Smooth muscle cell of the brain vasculature (primary cell): ENCODE measurements at places on chromosomes 2 and 18.

- DNase-seq = no peak
Measured at GRCh38 chr2:181574321-181574720, 82.6 kb downstream of the CERKL start.

DNA sequence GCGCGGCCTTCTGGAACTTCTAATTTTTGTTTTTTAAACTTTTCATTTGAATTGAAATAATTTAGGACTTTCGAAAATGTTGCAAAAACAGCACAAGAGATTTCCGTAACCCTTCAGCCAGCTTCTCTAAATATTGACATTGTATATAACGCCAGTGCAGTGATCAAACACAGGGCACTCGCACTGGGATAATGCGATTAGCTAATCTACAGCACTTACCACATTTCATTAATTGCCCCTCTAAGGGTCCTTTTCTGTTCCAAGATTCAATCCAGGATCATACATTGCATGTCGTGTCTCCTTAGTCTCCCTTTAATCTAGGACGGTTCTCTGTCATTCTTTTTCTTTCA, 343 bp upstream of the CD302 start:
- DNase-seq = no peak

DNA sequence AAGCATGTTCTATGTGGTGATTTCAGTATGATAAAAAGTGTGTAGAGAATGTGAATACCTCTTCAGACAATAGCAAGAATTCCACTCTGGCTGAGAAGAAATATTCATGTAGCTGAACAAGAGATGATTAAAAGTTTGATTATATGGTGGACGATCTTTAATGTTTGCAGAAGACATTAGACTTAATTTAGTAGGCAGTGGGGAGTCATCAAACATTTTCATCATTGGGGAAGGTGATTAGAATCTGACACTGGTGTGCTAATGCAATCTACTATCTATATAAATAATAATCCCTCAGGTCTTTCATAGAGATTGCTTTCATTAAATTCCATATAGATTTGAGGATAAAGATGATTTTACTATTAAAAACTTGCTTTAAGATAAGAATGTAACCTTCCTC, 761.0 kb downstream of the SOCS6 start:
- no peak for DNase-seq

GRCh38 chr2:86518481-86518880, 44.8 kb downstream of the CHMP3 start:
- no peak for DNase-seq

DNA sequence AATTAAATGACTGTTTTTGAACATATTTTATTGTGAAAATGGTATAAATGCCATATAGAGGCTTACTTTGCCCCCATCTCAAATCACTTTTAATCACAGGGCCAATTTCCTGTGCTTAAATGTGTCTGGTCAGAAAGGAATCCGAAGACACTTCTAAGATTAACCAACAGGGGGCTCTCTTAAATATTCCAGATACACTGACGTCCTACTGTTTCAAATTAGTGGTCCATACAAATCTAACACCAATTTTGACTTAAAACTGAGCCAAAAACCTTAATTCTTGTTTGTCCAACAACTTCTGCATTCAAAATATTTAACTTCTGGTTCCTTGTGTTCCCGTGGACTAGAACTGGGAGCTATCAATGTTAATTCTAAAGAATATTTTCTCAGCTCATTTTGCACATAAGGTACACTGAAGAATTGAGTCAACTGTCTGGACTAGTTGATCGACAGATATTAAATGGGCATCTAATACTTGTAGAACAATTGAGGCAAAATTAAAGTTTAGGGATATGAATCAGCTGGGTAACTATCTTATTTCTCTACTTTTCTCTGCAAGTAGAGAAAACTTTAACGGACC, 557.5 kb downstream of the ARHGAP15 start:
- no peak for DNase-seq

- DNase-seq = no peak
Measured at GRCh38 chr2:126860385-126860784, 38.3 kb upstream of the TEX51 start.

DNA sequence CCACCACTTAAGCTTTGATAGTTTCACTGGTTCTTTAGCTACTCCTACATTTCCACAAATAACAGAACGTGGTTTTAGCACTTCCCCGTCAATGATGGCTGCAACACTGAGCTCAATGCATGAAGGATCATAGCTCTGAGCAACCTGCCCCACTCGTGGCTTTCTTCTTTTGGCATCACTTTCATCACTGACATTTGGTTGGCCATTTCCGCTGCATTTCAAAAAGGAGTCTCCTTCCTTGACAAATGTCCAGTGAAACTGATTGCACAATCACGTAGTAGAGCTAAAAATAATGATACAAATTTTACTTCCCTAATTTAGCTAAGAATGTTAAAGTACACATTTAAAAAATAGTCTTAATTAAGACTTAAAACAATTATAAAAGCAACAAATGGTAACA, 205.2 kb upstream of the HDAC4 start:
- no peak for DNase-seq

DNA sequence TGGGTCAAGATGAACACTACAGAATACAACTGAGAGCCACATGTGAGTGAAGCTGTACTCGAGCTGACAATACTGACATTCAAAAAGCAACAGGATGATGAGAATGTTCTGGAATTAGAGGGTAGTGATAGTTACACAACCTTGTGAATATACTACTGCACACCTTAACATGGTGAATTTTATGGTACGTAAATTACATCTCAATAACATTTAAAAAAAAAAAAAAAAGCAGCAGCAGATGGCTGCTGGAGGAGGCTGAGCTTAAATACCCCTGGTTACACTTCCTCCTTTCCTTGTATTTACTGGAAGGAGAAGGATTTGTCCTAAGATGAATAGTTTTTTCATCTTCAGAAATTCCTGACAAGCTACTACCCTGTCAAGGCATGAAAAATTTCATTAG, 45.5 kb upstream of the CYP1B1 start:
- no peak for DNase-seq

- no peak for DNase-seq
Measured at GRCh38 chr2:124586835-124587234, 561.7 kb downstream of the CNTNAP5 start.

GRCh38 chr2:19351499-19351898, 6.9 kb downstream of the OSR1 start:
- DNase-seq = no peak

DNA sequence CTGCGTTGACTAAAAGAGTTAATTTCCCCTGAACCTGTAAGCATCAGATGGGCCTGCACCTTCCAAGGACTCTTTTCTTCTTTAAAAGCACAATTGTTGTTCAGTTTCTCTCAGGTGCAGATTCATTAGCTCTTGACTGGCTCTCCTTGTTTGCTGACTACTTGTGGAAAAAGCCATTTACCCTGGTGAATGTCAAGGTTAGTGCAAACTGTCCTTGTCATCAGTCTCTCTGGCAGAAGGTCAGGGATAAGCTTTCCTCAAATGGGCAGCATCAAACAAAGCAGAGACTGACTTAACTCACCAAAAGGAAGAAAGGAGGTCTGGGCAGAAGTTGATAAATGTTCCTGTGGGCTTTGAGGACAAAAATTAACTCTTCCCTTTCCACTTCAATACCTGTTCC, 922.7 kb downstream of the BCL11A start:
- DNase-seq = no peak

DNA sequence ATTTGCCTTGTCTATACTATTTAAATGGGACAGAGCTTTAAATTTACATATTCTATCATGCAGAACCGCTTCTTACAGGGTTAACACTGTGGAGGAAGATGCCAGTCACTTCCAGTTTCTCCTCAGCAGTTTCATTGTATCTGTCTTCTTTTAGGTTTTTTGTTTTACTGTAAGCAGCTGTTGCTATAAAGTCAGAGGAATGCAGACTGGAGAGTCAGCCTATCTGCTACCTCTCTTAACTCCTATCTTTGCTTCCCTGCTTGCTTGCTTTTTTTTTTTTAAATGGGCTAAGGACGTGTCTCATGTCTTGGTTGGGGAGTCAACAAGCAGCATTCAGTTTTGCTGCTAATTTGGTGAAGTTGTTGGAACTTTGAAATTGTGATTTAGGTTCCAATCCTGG, 8.9 kb downstream of the EPC2 start:
- no peak for DNase-seq

- no peak for DNase-seq
Measured at GRCh38 chr2:120587997-120588336, 147.7 kb upstream of the GLI2 start.

DNA sequence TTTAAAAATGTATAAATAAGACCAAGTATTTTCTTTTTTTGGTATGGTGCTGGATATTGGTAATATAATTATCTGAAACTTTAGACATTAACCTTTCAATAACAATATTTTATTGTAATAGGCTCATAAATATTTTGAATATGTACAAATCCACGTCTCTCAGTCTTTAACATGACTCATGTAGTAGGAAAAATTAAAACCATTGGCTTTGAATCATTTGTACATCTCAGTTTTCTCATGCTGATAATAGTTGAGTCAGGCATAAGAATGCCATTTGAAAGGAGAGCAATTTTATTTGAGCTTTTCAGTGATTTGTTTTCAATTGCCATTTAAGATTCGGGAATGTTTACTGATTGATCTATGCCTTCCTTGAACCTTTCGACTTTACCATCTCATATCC, 364.8 kb downstream of the TGIF1 start:
- DNase-seq = no peak

- DNase-seq = no peak
Measured at GRCh38 chr2:152635635-152636298, 81.5 kb downstream of the PRPF40A start.

- no peak for DNase-seq
Measured at GRCh38 chr2:235765181-235765820, 271.5 kb downstream of the AGAP1 start.

DNA sequence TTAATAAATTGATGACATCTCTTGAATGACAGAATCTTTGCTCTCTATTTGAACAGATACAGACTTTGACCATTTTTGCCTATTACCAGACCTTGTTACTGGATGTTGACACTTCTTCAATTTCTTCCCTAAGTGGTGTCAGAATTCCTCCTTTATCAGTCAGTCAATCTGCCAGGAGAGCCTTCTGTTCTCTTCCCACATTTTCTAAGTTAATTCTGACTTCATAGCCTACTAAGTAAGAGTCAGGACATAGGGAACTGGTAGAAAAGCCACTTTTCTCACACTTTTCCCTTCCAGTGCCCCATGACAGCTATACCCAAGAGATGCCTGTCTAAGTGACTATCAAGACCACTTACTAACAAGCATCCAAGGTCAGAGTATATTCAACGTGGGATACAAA, 1187.5 kb upstream of the NXPH2 start:
- no peak for DNase-seq

- no peak for DNase-seq
Measured at GRCh38 chr2:28487258-28487657, 8.6 kb upstream of the PLB1 start.

DNA sequence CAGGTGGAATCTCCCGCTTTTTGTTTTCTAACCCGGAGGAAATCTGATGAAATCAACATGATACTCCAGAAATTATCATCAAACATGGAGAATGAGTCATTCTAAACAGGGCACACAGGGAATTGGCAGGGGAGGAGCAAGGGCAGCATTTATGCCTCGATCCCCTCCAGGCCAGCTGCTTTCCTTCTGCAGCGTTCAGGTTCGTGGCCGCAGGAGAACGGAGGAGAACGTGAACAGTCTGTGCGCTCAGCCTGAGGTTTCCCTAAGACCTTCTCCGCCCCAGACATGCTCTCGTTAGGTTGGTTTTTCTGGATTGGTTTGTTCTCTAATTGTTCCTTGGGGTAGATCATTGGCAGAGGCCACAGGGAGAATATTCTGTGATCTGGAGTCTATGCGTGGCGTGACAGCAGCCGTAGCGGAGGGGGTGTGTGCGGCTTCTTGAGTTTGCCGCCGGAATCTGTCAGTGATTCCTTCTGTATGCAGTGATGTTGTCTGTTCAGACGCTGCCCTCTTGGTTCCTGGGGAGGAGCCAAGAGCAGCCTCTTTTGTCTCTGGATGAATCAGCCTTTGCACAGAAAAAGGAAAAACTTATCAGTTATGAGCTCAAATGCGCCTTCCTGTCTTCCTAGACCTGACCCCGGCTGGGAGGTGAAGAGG, 75.9 kb downstream of the SH3BP4 start:
- DNase-seq = no peak

DNA sequence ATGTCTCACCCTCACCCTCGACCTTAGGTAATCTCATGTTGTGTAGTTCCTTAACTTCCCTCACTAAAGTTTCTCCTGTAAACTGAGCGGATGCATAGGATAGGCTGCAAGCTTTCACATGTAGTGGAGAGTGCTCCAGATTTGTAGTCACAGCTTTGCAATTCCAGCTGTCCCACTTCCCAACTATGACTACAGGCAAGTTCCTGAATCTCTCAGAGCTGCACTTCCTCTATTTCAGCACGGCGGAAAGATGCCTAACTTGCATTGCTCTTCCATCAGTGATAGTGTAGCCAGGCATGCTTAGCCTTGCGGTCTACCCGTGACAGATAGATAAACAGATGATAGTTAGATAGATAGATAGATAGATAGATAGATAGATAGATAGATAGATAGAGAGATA, 183.1 kb upstream of the CCDC68 start:
- no peak for DNase-seq

GRCh38 chr18:49861659-49862058, 48.3 kb upstream of the ACAA2 start:
- DNase-seq = no peak

GRCh38 chr2:178449700-178450523, 1.1 kb downstream of the PRKRA start:
- DNase-seq = no peak

DNA sequence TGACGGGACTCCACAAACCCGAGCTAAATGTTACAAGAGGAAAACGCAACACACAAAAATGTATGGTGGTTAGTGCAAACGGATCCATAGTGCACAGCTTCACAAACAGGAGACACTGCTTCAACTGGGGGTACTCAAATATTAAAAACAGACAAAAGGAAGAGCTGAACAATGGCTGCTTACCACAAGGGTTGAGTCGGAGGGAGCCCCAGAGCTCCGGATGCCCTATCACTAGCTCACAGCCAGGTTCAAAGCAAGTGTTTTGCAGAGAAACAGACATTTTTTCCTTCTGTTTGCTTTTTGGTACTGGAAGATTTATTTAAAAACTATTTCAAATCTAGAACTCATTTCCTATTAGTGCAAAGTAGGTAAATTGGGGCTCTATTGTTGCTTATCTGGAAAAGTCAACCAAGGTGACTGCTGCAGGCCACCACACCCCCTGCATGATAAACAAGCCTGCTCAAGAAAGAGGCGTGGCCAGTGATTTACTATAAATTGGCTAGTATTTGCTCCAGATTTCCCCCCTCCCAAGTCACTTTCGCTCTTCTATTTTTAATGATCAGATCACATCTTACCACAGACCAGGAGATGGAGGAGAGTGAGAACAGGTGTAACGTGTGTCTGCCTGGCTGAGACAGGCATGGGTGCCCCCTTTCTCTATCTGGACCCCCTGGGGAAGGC, 46.5 kb downstream of the ZAP70 start:
- DNase-seq = no peak

- no peak for DNase-seq
Measured at GRCh38 chr2:133511679-133512078, 56.6 kb downstream of the NCKAP5 start.

GRCh38 chr2:236571145-236571544, 1.5 kb downstream of the ACKR3 start:
- no peak for DNase-seq

- DNase-seq = no peak
Measured at GRCh38 chr2:69735686-69736085, 6.2 kb upstream of the ANXA4 start.

- DNase-seq = no peak
Measured at GRCh38 chr18:650428-650858, 7.0 kb upstream of the TYMS start.
